ENCODE measurements at places on chromosomes 13 and 19.

GRCh38 chr13:113046883-113047244 is 58.7 kb upstream of the F7 start:
- no peak for DNase-seq

DNA sequence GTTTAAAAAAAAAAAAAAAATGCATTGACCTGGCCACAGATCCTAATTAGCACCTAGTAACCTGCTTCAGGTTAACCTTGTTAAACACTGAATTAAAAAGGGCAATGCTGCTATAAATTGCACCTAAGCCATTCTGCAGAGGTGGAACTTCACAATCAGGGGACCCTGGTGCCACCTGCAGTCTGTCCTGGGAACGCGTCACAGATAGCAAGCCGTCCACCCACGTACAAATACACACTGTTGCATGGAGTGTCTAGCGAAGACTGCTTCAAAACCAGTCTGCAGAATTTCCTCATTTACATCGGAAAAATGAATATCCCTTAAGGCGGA is 169.3 kb downstream of the COL4A1 start:
- peak; percentile 30 for DNase-seq

DNA sequence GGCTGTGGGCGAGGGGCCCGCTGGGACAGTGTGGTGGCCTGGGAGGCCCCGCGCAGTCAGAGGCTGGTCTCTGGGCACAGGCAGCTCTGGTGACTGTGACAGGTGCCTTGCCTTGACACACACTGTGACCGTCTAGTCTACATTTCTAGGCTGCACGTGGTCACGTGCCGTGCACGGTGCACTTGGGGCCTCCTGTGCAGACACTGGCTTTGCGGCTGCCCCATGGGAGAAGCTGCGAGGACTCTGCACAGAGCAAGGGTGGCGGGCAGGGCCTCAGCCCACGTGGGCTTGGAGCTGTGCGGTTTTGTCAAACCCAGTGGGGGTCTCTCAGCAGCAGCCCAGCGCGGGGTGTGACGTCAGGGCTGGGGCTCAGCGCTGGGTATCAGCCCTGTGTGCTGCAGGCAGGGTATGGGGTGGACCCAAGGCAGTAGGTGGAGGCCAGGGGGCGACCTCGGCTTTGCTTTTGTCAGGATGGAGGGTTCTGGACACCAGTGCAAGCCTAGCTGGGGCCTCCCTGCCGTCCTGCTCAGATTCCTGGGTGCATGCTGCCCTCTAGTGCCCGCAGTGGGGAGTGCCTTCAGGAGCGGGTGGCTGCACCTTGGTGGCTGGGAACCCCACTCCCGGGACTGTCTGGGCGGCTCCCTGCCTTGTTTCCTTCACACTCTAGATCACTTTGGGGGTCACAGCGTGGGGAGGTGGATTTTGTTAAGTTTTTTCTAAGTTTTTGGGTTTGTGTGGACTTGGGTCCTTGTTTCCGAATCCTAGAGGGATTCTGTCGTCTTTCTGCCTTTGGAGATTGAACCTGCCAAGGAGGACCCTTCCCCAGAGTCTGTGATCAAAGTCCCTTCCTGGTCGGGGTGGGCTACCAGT is 62.6 kb downstream of the KDM4B start:
- peak; percentile 85 for DNase-seq

DNA sequence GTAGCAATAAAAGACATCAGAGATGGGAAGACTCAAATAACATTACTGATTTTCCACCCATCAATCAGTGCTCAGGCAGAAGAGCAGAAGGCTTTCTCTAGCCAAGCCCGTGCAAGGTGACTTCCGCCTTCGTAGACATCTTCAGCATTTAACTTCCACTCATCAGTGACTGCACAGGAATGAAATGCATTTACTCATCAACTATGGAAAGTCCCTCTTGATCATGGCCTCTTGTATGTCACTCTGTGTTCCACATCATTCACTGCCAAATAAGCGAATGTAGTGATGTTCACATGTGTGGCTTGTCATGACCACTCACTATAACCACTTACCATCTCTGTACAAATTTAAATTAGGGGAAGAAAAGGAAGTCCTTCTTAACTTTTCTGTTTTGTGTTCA is 49.4 kb downstream of the SACS start:
- no peak for DNase-seq

DNA sequence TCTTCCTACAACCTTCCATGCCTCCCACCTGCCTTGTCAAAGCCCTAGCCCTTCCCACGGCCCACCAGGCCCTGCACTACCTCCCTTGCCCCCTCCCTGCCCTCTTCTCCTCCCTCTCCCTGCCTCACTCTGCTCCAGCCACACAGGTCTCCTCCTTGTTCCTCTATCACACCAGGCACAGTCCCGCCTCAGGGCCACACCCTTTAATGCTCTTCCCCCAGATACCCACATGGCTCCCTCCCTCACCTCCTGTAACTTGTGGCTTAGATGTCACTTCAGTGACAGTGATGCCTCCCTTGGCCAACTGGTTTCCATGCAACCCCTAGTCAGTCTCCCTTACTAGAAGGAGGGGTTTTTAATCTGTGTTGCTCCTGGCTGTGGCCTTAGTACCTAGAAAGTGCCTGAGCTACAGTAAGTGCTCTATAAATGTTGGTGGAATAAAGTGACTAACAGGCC is 1.3 kb downstream of the SIRT6 start:
- DNase-seq, result no peak

GRCh38 chr19:53308339-53308811 is 25.2 kb upstream of the ZNF845 start:
- peak; percentile 3 for DNase-seq

GRCh38 chr13:102399791-102400674 is 1.8 kb downstream of the FGF14 start:
- DNase-seq, result no peak

GRCh38 chr19:46446021-46446420 is 17.3 kb upstream of the PNMA8C start:
- DNase-seq, result no peak
